ENCODE measurements at places on chromosomes 3 and 15. TPM values are rescaled to one million over a fixed set of nuclear protein-coding genes. Genes with fewer than 3 reads are reported as not detected.

GPR171 gene
- total RNA-seq, result not detected

OR5H2 gene
- not detected for total RNA-seq

ERICH6 gene
- 0.09 TPM for total RNA-seq

STAB1 gene
- 199 TPM for total RNA-seq

FOXL2NB gene
- under 0.01 TPM for total RNA-seq
